Right lobe of liver (tissue), 6 donors: ENCODE measurements at places on chromosomes 5 and 9. TPM values are rescaled to one million over a fixed set of nuclear protein-coding genes. Genes with fewer than 3 reads are reported as not detected.

DNA sequence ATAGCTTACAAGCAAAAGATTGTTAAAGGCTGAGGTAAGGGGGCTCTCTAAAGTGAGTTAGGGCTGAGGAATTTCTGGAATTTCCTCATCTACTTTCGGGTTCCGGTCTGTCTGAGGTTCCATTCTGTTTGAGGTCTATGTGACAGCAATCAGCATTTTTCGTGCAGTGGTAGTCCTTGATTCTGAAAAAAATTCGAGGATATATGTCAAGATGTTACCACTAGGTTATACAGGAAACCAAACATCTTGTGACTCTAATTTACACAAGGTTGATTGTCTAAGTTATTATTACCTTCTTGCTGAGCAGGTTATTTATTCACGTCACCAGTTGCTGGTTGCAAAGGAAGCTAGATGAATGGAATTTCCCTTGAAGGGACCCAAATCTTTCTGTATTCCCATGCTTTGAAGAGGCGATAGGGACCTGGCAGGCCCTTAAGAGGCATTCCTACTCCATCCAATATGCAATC is 35.2 kb downstream of the RLN2 start:
- H3K27me3 ChIP-seq: no peaks in the 10 kb centered on the region
- DNase-seq: no peak
- H3K4me3 ChIP-seq: no peak overlapping the region
- no peaks in the 10 kb centered on the region for H3K36me3 ChIP-seq
- H3K27ac ChIP-seq: no peak overlapping the region

DNA sequence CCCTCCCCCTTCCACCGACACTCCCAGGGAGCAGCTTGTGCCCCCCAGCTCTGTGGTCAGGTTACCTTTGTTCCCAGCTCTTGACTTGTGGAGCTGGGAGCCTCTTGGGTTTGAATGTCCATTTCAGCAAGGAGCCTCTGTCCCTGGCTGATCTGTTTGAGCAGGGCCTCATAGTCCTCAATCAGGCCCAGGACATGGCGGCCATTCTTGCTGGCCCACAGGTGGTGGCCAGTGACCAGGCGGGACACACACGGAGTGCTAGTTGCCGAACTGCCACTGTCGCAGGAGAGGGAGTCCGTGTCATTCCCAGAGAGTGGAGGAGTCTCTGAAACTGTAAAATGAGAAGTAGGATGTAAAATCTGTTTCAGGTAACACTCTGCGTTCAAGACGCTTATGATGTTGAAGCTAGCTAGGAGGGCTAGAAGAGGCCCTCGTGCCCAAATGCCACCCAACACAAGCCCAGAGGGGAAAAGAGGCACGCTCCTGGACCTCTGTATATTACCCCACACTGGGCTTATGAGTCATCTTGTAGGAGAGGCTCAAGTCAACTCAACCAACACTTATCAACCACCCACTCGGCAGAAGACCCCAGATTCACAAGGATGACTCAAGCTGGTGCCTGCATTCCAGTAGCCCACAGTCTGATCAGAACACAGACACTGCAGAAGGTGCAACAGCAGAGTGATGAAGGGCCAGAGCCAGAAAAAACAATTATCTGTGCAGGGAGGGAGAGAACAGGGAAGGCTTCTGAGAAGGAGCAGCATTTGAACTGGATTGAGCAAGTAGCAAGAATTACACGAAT is 177.0 kb downstream of the CDK5RAP2 start:
- peak overlapping the region; percentile 50 for H3K27ac ChIP-seq
- peaks cover 40% of the 10 kb centered on the region for H3K4me1 ChIP-seq
- H3K36me3 ChIP-seq: peaks cover 22% of the 10 kb centered on the region
- H3K27me3 ChIP-seq: no peaks in the 10 kb centered on the region

DNA sequence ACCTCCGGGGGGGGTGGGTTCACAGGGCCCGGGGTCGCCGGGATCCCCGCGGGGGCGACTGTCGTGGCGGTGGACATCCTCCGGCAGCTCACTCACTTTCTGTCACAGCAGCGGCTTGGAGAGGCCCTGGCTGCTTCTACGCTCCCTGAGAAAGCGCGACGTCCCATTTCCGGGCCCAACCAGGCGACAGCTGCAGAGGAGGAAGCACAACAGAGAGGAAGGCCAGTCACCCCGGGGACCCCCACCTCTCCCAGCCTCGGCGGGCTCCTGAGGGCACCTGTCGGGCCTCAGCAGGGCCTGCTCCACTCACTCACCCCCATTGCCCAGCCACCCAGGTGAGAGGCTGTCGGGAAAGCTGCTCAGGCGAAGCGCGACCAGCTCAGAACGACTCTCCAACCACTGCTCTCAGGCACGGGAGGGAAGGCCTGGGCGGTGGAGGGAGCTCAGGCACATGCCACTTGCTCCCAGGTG is 14.4 kb downstream of the BRD3 start:
- no peaks in the 10 kb centered on the region for H3K27me3 ChIP-seq
- DNase-seq: peak; percentile 45
- H3K4me3 ChIP-seq: no peak overlapping the region
- H3K4me1 ChIP-seq: peaks cover 54% of the 10 kb centered on the region
- no peak overlapping the region for H3K27ac ChIP-seq

GRCh38 chr5:76542887-76543690 is 80.1 kb downstream of the F2RL2 start:
- H3K36me3 ChIP-seq: no peaks in the 10 kb centered on the region
- DNase-seq: no peak

DNA sequence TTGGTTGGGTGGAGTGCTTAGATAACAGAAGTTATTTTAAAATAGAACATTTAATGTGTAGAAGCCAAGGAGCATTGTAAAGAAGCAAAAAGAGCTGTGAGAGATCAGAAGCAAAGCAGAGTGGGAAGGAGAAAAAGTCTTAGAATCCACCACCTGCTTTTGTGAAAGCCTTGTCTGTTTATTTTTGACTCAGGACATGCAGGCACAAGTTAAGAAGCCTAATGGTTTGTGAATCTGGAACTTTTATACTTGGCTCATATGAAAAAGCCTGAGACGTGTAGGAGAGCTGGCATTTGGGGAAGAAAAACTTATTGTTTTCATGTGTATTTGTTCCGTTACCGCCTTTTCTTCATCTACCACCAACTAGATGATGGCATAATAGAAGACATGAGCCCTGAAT is 38.5 kb upstream of the ITGA2 start:
- H3K4me1 ChIP-seq: no peaks in the 10 kb centered on the region
- H3K27me3 ChIP-seq: no peaks in the 10 kb centered on the region
- no peak overlapping the region for H3K27ac ChIP-seq
- no peak overlapping the region for H3K4me3 ChIP-seq
- H3K36me3 ChIP-seq: peaks cover 22% of the 10 kb centered on the region

GRCh38 chr5:153490118-153491037 is at the start of gene GRIA1:
GRIA1 (plus strand) TSS chr5:153490670.
- no peaks in the 10 kb centered on the region for H3K36me3 ChIP-seq
- no peaks in the 10 kb centered on the region for H3K4me1 ChIP-seq
- no peak within 1 kb of the TSS for H3K4me3 ChIP-seq
- H3K27me3 ChIP-seq: no peaks in the 10 kb centered on the region

DNA sequence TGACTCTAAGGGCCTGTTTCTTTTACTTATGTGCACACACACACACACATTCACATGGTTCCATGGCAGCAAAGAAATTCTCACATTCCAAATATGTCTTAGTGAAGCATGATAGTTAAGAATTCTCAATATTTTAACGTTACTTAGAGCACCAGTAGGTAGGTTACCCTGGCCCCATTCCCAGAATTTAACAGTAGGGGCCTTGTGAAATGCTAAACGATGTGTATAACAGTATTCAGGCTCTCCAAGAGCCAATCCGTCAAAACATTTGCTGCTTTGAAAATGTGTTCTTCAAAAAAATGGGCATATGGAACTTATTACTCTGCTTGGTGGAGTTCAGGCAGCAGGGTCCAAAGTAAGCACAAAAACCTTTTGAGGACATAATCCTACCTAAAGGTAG is 93.7 kb upstream of the DAB2 start:
- no peak overlapping the region for H3K4me3 ChIP-seq
- no peaks in the 10 kb centered on the region for H3K27me3 ChIP-seq
- no peak overlapping the region for H3K27ac ChIP-seq
- H3K4me1 ChIP-seq: no peaks in the 10 kb centered on the region
- no peak for DNase-seq

Gene MAP1B
- total RNA-seq: 2.4 TPM

Gene MUSK
- total RNA-seq: 0.06 TPM

Gene SCGB3A2
- not detected for total RNA-seq
